ENCODE measurements at places on chromosomes 3 and 15. TPM values are rescaled to one million over a fixed set of nuclear protein-coding genes. Genes with fewer than 3 reads are reported as not detected.

- H3K27ac ChIP-seq = no peak overlapping the region
- no peaks in the 10 kb centered on the region for H3K36me3 ChIP-seq
Observed at GRCh38 chr15:37017031-37017625, 83.2 kb downstream of the MEIS2 start.

GRCh38 chr3:136251511-136251910, 1.4 kb downstream of the PCCB start:
- no peak for DNase-seq
- 0 out of 2 replicates have a peak overlapping the region, but pooled peaks have one; percentile 75 for H3K27ac ChIP-seq
- H3K4me3 ChIP-seq = peak overlapping the region; percentile 51
- H3K36me3 ChIP-seq = no peaks in the 10 kb centered on the region

DNA sequence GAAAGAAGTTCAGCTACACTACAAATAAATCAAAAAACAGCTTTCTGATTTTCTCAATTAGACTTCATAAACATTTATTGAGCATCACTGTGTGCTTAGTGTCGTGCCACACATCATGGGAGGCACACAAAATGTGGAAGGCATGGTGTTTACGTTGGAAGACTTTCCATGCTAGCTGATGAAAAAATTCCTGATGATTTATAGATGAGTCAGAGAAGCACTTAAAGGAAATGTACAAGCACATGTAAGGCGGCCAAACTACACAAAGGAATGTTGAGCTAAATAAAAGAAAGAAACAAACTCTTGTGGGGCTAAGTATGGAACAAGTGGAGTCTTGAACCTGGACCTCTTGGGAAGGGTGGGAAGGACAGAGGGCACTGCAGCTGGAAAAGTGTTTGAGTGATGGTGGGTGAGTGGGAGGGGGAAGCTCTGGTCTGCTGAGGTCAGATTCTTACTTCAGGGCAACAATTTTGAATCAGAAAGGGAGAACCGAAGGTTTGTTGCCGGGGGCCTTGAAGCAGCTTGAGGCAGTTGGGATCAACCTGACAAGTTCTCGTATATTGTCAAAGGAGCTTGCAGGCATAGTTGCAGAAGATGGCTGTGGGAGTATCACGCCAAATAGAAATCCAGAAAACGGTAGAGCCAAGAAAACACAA, 66.9 kb downstream of the FOXB1 start:
- peaks cover 12% of the 10 kb centered on the region for H3K4me1 ChIP-seq
- no peaks in the 10 kb centered on the region for H3K27me3 ChIP-seq
- no peak overlapping the region for H3K4me3 ChIP-seq
- peak; percentile 70 for DNase-seq

DNA sequence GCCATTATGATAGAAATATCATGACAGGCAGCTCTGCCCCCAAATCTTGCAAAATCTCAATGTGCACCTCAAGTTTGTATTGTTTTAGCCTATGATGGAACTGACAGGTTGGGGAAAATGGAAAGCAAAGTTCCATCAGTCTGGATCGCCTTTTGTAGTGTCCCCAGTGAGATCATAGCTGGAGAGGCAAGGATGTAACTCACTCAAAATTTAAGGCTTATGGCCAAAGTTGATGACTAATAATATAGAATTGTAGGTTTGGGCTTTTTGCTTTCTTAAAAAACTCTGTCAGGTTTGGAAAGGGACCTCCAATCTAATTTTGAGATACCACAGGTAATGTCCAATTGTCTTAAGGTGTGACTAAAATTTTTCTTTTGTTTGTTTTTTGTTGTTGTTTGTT, 1.4 kb upstream of the ACP3 start:
- no peaks in the 10 kb centered on the region for H3K36me3 ChIP-seq
- no peak overlapping the region for H3K4me3 ChIP-seq
- peaks cover 35% of the 10 kb centered on the region for H3K4me1 ChIP-seq
- DNase-seq = no peak
- H3K27ac ChIP-seq = peak overlapping the region; percentile 94
- no peaks in the 10 kb centered on the region for H3K27me3 ChIP-seq

- no peak for DNase-seq
- no peaks in the 10 kb centered on the region for H3K4me1 ChIP-seq
- no peak overlapping the region for H3K4me3 ChIP-seq
- H3K27me3 ChIP-seq = peaks cover 82% of the 10 kb centered on the region
Observed at GRCh38 chr3:187696021-187696420, 6.3 kb downstream of the RTP2 start.

- peak; percentile 70 for DNase-seq
- no peaks in the 10 kb centered on the region for H3K27me3 ChIP-seq
- 0 out of 2 replicates have a peak, but pooled peaks cover 8% of the 10 kb centered on the region for H3K36me3 ChIP-seq
Observed at GRCh38 chr15:90191794-90192509, 9.2 kb upstream of the SEMA4B start.

- no peak overlapping the region for H3K4me3 ChIP-seq
- peak; percentile 38 for DNase-seq
- peaks cover 19% of the 10 kb centered on the region for H3K27me3 ChIP-seq
- no peak overlapping the region for H3K27ac ChIP-seq
Observed at GRCh38 chr3:168847291-168847883, 751.7 kb upstream of the GOLIM4 start.

- H3K4me1 ChIP-seq = no peaks in the 10 kb centered on the region
- H3K36me3 ChIP-seq = no peaks in the 10 kb centered on the region
- H3K27ac ChIP-seq = no peak overlapping the region
- no peaks in the 10 kb centered on the region for H3K27me3 ChIP-seq
- DNase-seq = no peak
Observed at GRCh38 chr3:154422694-154423093, 7.3 kb downstream of the GPR149 start.

GRCh38 chr15:55846116-55846707, 103.3 kb upstream of the PRTG start:
- DNase-seq = peak; percentile 32
- H3K36me3 ChIP-seq = no peaks in the 10 kb centered on the region
- no peaks in the 10 kb centered on the region for H3K4me1 ChIP-seq
- no peak overlapping the region for H3K27ac ChIP-seq

The ANKRD63 gene
- not detected for total RNA-seq

The CASR gene
- not detected for total RNA-seq

The P2RY13 gene
- total RNA-seq = not detected
